ENCODE measurements at places on chromosomes 4 and X.

GRCh38 chrX:40298572-40299479 lies 201.1 kb upstream of the BCOR start:
- DNase-seq: no peak

- DNase-seq: no peak
Observed at GRCh38 chr4:145799223-145799622, 119.3 kb downstream of the C4orf51 start.

DNA sequence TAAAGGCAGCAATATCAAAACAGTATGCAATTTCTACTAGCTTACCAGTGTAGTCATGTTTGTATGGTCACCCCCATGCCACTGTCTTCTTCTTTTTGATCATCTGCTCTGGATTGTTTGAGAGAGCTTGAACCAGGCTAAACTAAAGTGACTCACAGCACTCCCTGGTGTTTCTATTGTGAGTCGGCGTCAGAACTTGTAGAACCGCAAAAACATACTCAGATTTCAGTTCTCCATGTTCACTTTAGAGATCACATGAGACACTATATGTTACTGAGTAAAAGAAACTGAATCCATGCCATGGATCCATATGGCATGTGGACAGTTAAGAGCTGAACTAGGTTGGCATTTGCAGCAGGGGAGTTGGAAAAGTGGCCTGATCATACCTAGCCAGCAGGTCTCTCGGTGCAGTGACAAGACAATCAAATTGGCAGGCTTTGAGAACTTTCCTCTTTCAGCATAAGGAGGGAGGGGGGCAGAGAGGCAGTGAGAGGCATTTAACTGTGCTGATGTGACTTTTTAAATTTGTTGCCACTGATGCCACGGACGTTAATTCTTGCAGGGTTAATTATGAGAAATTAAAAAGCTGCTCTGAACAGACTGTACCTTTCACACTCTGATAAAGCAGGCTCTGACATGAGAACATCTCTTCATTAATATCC lies 88.4 kb downstream of the AFF2 start:
- no peak for DNase-seq

- DNase-seq: no peak
Observed at GRCh38 chr4:10806953-10807645, 122.5 kb upstream of the CLNK start.

DNA sequence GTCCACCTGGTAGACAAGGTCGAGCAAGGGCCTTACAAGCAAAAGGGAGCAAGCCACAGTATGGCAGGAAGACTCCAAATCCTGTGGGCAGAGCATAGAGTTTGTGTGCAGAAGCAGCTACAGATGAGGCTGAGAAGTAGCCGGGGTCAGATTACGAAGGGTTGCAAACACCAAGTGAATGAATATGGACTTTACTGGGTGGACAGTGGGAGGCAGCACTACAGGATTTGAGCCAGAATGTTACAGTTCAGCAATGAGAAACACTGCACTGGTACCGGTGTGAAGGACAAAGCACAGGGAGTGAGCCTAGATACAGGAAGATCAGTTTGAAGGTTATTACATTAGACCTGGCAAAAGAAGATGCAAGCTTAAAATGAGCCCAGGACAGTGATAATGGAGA lies 46.1 kb upstream of the HOPX start:
- no peak for DNase-seq

DNA sequence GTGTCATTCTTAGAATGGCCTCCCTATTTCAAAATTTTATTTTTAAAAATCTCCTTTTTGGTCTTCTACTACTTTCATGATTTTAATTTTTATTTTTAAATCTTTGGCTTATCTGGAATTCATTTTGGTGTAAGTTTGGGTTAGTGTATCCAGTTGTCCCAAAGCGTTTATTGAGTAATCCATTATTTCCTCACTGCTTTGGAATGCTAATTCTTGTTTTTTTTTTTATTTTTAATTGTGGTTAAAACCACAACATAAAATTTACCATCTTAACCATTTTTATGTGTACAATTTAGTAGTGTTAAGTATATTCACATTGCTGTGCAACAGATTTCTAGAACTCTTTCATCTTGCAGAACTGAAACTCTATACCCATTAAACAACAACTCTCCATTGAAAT lies 8.7 kb downstream of the CITED1 start:
- DNase-seq: no peak

DNA sequence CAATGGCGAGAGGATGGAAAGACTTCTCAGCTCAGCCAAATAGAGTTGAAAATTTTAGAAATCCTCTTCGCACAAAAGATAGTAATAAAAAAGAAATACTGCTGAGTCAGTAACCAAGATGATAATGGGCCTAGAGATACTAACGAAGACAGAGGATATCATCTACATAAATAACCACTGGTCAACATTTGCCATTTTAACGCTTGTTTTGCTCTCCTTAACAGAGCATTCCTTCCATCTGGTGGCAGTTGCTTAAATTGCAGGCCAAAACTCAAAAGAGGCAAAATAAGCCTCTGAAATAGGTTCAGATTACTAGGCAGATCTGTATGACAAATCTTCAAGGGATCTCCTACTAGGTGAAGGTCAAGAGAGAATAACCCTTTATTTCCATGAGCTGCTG lies 51.7 kb upstream of the MCF2 start:
- no peak for DNase-seq

- no peak for DNase-seq
Observed at GRCh38 chr4:188005561-188005960, 10.0 kb downstream of the ZFP42 start.

DNA sequence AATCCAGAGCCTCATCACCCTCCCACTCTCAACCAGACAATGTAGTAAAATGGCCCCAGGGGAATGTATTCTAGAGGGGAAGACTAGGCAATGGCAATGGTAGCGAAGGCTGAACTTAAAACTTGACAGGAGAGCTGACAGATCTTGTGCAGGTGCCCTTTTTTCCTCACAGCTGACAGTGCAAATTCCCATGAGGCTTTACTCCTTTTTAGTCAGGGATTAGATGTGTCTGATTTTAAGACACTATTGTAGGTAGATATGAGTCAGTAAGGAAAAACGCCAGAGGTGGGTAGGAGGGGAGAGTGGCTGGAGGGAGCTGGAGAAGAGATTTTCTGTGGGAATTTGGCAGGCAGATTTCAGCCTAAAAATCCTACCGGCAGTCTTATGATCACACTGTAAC lies 10.7 kb downstream of the CAPN6 start:
- DNase-seq: no peak

DNA sequence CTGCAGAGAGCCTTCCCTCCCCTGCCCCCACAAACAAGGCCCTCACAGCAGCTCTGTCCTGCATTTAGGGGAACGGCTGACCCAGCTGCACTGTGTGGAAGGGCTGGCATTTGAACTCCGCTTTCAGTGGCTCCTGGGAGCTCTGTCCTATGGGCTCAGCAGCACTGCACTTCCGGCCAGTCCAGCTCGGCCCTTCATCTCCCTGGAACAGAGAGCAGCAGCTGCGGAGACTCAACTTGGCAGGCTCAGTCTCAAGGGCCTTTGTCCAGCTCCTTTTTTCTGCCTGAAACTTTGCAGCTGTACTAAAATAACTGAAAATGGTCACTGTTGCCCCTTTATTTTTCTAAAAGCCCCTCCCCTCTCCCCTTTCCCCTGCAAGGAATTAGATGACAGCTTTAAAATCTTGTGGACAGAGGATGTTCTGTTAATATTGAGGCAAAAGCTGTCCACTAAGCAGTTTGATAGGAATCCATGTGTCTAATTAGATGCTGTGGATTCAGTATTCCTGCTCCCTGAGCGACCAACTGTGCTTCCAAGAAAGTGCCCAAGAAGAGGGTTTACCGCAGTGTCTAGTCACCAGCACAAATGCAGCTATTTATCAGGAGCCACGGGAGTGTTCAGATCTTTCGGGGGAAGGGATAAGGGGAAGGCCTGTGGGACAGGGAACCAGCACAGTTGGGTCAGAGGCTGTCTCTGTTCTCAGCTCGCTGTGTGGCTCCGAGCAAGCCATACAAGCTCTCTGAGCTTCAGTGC lies 133.1 kb downstream of the AFAP1 start:
- DNase-seq: no peak

- DNase-seq: no peak
Observed at GRCh38 chrX:7690842-7691241, 152.1 kb upstream of the VCX start.

DNA sequence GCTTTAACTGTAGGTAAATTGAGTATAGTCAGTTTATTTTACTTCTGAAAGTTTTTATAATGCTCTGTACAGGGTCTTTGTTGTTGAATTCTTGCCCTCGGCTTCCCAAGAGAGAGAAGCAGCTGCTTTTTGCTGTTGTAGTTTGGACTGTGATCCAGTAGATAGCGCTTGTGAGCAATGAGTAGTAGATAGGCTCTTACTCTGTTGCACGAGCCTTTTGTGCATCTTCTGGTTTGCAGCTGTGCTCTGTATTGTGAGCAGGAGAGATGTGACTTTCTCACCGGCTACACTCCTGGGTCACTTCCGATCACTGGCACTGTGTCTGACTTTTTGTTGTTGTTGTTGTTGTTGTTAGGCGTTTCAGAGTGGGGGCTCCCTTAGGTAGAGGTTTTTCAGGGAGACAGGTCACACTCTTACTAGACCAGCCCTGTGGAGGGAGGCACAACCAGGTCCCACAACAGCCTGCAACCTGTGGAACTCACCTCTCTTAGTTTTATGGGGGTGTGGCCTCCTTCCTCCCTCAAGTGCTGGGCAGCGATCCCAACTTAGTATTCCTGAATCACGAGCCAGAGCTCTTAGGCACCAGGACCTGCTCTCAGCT lies 822.1 kb upstream of the GALNTL6 start:
- peak; percentile 15 for DNase-seq

- DNase-seq: no peak
Observed at GRCh38 chrX:153723351-153724251, 586 bp downstream of the BCAP31 start.

- no peak for DNase-seq
Observed at GRCh38 chr4:7096236-7096635, 28.4 kb upstream of the GRPEL1 start.

DNA sequence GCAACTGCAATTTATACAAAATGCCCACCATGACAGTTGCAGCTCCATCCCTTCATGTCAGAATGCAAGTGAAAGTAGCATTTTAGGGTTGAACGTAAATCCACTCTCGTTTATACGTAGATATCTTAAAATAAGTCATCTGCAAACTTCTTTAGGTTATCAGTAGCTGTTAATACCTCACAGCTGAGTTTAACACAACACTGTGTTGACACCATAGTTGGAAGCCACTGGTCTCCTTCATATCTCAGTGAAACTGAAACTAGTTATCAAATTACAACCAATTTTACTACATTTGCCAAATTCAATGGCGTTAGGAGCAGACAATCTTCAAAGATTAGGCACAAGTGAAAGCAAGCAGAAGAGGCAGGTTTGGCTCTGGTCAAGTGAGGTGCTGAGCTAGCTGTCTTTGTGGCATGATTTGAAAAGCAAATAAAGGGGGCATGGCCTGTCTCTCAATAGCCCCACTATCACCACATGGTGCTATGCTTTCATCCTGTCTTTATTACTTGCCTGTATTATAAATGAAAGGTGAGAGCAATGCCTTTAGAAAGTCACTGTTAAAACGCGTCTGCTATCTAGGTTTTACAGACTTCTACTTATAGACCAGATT lies 12.3 kb downstream of the PPP3CA start:
- DNase-seq: no peak

- no peak for DNase-seq
Observed at GRCh38 chr4:4521136-4521535, 20.7 kb downstream of the STX18 start.

- no peak for DNase-seq
Observed at GRCh38 chr4:180101348-180102083, 2141.7 kb upstream of the TENM3 start.

- peak; percentile 77 for DNase-seq
Observed at GRCh38 chr4:48131736-48132135, 2.3 kb downstream of the TXK start.

DNA sequence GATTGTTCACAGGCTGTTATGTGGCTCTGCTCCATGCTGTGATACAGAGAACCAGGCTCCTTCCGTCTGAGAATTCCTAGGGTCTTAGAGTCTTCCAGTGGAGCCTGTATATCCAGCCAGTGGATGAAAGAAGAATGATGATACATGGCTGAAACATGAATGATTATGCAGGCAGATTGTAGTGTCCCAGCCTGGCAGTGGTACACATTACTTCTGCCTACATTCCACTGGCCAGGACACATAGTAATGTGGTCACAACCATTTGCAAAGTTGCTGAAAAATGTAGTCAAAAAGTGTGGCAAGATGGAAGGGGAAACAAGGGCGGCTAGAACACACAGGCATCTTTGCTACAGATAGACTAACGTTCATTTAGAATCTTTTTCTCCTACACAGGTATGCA lies 4.5 kb upstream of the GBA3 start:
- DNase-seq: no peak

GRCh38 chr4:185275501-185275900 lies 66.1 kb downstream of the SNX25 start:
- no peak for DNase-seq

GRCh38 chr4:60721685-60722084 lies 478.4 kb upstream of the ADGRL3 start:
- DNase-seq: no peak

- no peak for DNase-seq
Observed at GRCh38 chr4:44675366-44675765, 2.9 kb upstream of the GUF1 start.

DNA sequence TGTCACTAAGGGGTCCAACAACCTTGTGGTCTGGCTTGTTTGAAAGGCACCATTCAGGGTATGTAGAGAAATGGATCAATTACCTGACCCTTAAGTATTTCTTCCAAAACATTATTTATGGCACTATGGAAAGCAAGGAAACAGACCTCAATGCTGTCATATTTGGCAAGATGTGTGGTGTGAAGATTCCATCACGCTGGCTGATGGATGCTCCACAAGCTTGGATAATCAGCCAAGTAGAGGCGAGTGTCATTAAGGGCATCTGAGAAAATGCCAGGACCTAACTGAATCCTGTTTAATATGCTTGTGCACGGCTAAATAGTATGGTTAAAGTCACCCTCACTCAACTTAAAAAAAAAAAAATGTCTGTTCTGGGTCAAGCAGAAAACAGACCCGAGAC lies 120.7 kb downstream of the COMMD8 start:
- DNase-seq: no peak

GRCh38 chr4:38523524-38524448 lies 140.2 kb upstream of the KLF3 start:
- DNase-seq: no peak

DNA sequence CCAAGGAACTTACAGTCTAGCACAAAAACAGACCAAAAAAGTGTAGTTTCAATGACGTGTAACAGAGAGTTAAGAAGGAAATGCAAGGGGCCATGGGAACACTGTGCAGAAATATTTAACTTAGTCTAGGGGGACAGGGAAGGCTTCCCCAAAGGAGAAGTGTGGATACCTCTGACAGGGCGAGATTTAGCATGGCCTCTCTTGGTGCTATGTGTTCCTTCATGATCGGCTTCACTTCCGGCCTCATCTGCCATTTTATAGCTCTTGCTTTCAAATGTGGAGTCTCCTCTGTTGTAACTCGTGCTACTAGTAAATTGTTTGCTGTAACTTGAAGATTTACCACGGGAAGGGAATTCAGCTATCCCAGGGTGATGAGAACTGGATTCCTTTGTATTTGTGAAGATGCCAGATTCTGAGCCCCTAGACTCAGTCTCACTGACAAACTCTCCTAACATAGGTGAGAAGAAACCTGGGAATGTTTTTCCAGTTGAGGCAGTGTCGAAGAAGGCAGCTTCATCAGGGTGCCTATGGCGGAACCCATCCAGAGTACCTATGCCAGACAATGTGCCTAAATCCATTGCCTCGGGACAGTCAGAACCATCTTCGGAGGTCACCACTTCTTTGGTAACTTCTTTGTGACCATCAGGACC lies 5.0 kb downstream of the FGA start:
- no peak for DNase-seq

Measured in LNCaP clone FGC (cell line).